Hindlimb muscle (tissue), 1 donor: ENCODE measurements at places on chromosomes 12 and 14. TPM values are rescaled to one million over a fixed set of nuclear protein-coding genes. Genes with fewer than 3 reads are reported as not detected.

GRCh38 chr12:65956056-65956738, 131.9 kb downstream of the HMGA2 start:
- DNase-seq, result no peak

DNA sequence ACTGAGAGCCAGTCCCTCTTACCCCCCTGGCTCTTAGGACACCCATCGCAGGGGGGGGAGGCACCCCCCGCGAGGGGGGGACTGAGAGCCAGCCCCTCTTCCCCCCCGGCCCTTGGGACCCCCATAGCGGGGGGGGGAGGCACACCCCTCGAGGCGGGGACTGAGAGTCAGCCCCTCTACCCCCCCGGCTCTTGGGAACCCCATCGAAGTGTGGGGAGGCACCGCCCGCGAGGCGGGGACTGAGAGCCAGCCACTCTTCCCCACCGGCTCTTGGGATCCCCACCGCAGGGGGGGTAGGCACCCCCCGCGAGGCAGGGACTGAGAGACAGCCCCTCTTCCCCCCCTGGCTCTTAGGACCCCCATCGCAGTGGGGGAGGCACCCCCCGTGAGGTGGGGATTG, 48.8 kb downstream of the DDX11 start:
- no peak for DNase-seq

GRCh38 chr12:91680864-91681263, 464.8 kb downstream of the BTG1 start:
- DNase-seq, result no peak

P3H3 gene
- polyA plus RNA-seq, result 29.7 TPM

DNA sequence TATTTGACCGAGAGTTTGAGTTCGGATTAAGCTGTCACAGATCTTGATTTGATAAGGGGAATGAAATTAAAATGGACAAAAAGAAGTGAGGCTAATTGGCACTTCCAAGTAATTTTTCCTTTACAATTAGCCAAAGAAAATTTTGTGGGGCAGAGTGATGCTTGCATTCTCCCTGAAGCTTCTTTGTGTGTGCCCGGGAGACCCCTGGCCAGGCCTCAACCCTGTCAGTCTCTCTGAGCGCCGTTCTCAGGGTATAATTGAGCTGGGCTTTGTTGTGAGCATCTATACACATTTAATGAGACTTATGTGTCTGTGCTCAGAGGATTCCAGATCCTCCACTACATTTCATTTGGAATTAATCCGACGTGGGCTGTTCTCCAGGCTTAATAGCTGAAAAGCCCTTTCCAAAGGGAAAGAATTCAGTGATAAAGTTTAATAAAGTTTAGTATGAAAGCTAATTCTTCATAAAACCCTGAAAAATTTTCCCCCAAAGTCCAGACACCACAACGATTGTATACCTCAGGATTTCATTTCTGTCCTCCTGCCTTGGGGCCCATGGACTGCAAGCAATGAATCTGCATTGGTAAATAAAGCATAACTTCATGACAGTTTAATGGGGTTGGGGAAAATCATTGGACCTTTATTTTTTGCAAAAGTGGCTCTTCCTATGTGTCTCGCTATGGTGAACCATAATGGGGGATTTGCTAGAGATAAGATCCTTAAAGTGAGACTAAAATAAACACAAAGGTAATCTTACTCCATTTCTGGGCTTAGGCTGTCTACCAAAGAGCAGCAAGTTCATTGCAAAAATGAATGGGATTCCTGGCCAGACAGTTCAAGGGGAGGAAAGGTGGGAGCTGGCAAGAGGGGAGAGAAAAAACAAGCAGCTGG, 292.6 kb downstream of the C12orf75 start:
- no peak for DNase-seq

- DNase-seq, result no peak
Measured at GRCh38 chr12:72535212-72535990, 263.2 kb downstream of the TRHDE start.

GRCh38 chr12:90484094-90484493, 470.9 kb downstream of the CCER1 start:
- no peak for DNase-seq

- no peak for DNase-seq
Measured at GRCh38 chr12:58046271-58046670, 104.9 kb downstream of the ATP23 start.

- no peak for DNase-seq
Measured at GRCh38 chr12:127559349-127560040, 707.5 kb upstream of the TMEM132C start.

DNA sequence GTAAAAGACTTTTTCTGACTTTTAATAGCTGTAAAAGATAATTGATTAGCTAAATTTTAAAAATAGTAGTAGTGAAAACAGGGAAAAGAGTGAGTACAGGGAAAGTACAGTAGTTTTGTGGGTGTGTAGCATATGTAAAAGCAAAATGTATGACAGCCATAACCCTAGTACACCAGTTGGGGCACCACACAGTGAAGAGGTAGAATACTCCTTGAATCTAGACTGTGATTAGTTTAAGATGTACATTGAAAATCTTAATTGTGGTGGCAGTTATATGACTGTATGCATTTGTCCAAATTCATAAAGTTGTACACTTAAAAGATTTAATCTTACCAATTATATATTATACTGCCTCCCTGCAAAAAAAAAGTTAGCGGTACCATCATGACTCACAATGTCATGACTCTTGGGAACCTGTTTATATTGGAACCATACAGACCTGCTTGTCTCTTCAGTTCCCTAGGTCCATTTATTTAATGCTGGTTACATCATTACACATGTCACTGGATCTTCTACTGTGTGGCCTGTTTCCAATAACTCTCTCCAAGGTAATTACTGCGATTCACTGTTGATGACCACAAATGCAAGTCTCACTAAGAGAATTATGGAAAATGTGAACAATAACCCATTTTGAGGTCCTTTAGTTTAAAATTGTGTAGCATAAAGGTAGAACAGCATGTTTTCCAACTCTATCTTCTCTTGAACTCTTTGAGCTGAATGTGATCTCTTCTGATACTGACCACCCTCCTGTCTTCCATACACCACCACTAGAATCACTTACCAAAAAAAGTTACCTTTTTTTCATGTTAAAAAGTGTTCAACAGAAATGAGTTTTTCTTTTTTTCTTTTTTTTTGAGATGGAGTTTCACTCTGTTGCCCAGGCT, 264.2 kb upstream of the AMIGO2 start:
- no peak for DNase-seq

GRCh38 chr12:132123970-132124765, 20.0 kb downstream of the DDX51 start:
- DNase-seq, result no peak

DNA sequence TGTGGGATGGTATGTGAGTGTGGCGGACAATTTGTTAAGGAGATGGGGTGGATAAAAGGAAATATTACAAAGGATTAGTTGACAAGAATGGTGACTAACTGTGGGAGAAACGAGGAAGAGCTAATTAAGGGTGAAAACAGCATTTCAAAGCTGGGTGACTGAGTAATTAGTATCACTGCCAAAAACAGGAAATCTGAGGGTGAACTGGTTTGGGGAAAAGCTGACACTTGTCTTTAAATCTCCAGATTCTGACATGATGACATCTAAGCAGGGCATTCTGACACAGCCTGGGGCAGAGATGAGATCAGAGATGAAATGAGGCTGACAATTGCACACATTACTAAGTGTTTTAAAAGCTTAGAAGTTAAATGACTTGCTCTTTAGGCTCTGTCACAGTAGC, 42.4 kb upstream of the CCDC175 start:
- DNase-seq, result no peak

NOP9 gene
- 22.6 TPM for polyA plus RNA-seq

HSPA2 gene
- polyA plus RNA-seq, result 6.0 TPM

DNA sequence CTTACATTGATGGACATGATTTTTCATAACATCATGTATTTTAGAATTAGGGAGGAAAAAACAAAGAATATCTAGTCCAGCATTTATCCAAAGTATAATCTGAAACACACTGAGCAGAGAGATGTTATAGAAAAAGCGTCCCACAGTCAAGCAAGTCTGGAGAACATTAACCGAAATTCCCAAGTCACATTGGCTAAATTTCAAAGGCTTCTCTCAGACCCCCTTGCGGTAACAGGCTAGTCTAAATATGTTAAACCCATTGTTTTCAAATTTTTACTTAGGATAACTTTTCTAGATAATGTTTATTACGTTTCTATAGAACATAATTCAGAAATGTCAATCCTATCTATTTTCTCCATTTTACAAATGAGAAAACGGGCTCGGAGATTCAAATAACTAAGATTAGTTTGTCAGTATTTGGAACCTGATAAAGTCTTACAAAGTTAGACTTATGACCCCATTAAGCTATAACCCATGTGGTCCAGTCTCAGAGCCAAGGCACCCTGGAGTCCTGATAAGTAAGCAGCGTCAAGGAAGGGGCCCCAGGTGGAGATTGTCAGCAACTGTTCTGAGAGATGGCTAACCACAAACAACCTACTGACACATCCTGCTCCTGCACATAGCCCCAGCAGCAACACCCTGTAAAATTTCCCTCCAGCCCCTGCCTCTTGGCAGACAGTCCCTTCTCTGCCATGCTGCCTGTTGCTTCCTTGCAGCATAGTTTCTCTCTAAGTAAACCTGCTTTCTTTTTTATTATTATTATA, 220.6 kb upstream of the TMEM260 start:
- no peak for DNase-seq

FGF6 gene
- 28.9 TPM for polyA plus RNA-seq

- DNase-seq, result peak; percentile 89
Measured at GRCh38 chr14:53539489-53540126, 386.5 kb upstream of the DDHD1 start.

SMOC1 gene
- 4.2 TPM for polyA plus RNA-seq

PITPNM2 gene
- 6.0 TPM for polyA plus RNA-seq

HAL gene
- polyA plus RNA-seq, result 0.81 TPM

SPSB2 gene
- 5.9 TPM for polyA plus RNA-seq

GRCh38 chr12:122738571-122738970, 7.9 kb upstream of the HCAR1 start:
- no peak for DNase-seq

- no peak for DNase-seq
Measured at GRCh38 chr12:117363953-117364486, 2.6 kb upstream of the NOS1 start.

TMEM179 gene
- polyA plus RNA-seq, result 0.86 TPM

- DNase-seq, result peak; percentile 71
Measured at GRCh38 chr12:4855121-4855924, 54.4 kb upstream of the KCNA1 start.

GRCh38 chr12:13799574-13799973, 181.8 kb downstream of the GRIN2B start:
- DNase-seq, result no peak

DNA sequence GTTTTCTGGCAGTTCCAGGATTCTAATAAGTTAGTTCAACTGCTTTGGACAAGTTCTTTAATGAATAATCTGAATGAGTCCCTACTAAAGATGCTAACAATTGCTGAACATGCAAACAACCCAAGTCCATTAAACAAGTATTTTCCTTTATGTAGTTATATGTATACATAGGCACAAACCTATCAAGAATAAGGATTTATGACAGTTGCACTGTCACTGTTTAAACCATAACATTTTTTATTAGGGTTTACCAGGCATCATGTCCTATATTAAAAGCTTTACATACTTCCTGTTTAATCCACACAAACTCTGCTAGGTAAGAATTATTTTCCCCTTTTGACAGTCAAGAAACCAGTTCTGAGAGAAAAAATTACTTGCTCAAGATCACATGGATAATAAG, 31.9 kb upstream of the COCH start:
- DNase-seq, result no peak

CHPT1 gene
- polyA plus RNA-seq, result 27.9 TPM

DNA sequence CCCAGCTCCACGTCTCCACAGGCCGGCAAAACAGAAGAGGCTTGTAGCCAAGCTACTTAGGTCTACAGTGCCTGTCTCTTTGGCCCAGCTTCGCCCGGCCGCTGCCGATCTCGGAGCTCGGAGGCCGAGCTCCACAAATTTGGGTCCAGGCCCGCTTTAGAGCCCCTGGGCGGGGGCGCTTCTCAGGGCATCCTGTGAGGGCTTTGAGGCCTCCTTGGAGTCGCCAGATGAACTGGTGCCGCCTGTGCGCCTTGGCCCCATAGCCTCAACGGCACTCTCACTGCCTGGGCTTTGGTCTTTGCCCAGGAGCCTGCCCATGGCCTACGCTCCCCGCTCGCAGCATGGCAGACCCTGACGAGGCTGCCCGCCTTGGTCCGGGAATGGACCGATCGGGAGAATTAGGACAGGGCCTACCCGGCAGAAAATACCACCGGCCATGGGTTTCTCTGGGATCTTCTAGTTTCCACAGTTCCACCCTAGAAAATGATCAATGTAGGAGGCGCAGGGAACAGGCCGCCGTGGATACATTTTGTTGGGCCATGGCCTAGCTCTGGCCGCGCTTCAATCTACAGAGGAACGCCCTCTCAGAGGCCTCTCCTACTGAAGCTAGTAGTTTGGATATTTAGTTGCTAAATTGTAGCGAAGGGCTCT, 953 bp upstream of the NKX2-8 start:
- DNase-seq, result no peak

GRCh38 chr14:88551094-88551870, 3.5 kb downstream of the PTPN21 start:
- peak; percentile 85 for DNase-seq

ETV6 gene
- polyA plus RNA-seq, result 12.1 TPM

GRCh38 chr14:73427516-73428264, 30.7 kb downstream of the NUMB start:
- no peak for DNase-seq

DNA sequence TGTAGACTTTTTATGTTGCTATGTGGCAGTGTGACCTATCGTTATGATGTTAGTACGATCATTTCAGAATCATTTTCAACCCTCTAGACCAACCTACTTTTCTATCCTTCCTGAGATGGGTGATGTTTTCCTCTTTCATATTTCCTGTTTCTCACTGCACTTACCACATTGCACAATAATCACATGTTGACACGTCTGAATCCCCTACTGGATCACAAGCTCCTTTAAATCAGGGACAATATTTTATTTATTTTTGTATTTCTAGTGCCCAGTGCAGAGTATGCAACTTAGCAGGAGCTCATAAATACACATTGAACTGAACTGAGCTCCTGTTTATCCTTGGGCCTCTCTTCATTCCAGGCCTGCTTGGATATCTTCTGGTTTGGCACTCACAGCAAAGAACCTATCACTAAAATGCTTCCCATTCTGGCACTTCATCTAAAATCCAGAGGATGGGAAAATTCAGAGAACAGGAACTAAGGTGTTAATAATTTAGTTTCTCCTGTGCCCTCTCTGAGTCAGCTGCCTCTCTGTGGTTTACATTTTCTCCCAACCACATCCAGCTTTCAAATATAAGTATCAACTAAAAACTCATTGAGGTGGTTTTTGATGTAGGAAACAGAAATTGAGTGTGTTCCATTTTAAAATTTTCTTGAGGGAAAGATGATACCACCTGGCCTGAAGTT, 69.4 kb upstream of the DYRK2 start:
- DNase-seq, result no peak

CDH24 gene
- polyA plus RNA-seq, result 4.0 TPM

DNA sequence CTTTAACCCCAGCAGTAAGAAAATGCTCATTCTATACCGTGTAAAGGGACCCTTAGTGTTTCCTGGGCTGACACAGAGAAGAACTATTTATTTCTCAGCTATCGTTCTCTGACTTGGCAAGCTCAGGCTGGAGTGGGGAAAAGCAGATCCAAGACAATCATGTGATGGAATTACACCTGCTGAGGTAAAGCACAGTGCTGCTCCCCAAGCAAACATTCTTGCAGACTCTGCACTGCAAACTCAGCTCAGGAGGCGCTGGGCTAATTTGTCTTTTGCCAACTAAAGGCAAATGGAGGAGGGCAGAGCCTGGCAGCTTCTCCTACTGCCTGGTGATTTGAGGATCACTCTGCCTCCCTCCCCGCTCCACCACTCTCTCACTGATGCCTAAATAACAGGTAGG, 57.8 kb upstream of the FUT8 start:
- DNase-seq, result no peak

APOF gene
- not detected for polyA plus RNA-seq
